ENCODE measurements at places on chromosomes 16 and 17.

DNA sequence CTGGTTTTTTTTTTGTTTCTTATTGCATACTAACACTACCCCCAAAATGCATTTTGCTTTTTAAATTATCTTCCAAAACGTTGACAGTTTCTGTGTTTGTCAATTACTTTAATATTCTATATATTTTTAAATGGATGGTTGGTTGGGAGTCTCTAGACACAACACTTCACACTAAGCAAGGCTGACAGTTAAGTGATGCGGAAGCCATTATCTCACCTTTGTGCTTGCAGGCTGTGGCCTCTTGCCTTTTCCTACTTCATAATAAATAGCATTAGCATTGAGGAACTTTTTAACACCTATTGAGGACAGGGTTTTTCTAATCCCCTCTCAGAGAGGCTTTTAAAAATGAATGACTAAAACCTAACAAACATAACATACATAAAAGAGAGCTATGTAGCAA lies 280.8 kb upstream of the TBX2 start:
- no peak for DNase-seq

- DNase-seq = no peak
These were observed 59.7 kb downstream of the RNF112 start for GRCh38 chr17:19470530-19471261.

- DNase-seq = peak; percentile 60
These were observed 858 bp upstream of the ASPSCR1 start for GRCh38 chr17:81976332-81977210.

GRCh38 chr16:1390239-1390779 lies 24.2 kb downstream of the UNKL start:
- no peak for DNase-seq

DNA sequence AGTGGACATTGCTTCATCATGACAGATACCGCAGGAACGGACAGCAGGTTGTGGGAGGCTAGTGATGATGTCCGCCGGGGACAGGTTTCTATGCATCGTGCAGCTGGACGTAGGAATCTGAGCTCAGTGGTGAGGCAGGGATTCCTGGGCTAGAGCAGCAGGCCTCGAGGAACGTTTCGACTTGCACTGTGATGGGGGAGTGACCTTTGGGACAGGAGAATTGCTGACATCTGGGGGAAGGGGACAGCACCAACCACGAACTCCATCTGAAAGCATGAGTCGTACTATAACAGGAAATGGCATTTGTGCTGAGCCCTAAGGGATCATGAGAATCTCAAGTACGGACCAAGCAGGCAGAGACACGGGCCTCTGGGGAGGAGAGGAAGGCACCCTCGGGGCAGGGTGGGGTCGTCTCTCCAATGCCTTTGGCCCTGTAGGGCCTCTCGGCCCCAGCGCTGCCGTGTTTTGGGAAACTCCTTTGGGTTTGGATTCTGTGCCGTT lies 65.8 kb upstream of the ENDOV start:
- no peak for DNase-seq

- DNase-seq = no peak
These were observed 62.9 kb downstream of the ADCY9 start for GRCh38 chr16:4053301-4053845.

- DNase-seq = peak; percentile 79
These were observed 4.2 kb upstream of the MXRA7 start for GRCh38 chr17:76714822-76715495.

DNA sequence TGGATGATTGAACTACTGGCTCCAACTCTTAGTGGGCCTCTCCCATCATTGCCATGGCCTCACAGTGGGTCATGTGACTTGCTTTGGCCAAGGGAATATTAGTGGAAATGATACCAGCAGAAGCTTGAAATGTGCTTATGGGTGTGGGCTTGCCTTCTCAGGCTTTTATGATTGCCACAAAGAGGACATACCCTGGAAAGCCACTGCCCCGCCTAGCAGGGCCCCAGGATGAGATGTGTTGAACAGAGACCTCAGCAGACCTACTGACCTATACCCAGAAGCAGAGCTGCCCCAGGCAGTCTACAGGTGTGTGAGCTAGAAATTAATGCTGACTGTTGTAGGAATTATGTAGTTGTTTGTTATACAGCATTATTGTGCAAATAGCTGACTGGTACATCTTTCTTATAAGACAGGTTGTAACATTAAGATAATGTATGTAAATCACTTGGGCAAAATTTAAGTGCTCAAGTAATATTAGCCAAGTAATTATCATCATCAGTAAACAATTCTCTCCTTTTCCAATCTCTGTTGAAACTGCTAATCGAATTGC lies 67.8 kb upstream of the CDH5 start:
- DNase-seq = no peak

- DNase-seq = no peak
These were observed 53.1 kb downstream of the METRNL start for GRCh38 chr17:83132251-83133081.

DNA sequence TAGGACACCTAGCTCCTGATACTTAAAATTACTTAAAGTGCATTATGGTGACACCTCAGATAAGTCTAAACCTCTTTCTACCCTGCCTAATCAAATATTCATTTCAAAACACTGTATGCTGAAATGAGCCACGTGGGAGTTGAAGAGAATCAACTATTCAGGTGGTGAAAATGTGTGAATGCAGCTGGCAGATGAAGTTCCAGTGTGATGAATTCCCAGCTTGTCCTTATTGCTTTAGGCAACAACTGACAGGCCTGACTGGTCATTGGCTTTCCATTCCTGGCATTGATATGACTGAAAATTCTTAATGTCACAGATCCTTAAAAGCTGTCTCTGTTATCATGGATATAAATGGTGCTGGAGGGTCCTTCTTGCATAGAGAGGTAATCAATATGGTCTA lies 301.9 kb upstream of the TBX2 start:
- DNase-seq = no peak

DNA sequence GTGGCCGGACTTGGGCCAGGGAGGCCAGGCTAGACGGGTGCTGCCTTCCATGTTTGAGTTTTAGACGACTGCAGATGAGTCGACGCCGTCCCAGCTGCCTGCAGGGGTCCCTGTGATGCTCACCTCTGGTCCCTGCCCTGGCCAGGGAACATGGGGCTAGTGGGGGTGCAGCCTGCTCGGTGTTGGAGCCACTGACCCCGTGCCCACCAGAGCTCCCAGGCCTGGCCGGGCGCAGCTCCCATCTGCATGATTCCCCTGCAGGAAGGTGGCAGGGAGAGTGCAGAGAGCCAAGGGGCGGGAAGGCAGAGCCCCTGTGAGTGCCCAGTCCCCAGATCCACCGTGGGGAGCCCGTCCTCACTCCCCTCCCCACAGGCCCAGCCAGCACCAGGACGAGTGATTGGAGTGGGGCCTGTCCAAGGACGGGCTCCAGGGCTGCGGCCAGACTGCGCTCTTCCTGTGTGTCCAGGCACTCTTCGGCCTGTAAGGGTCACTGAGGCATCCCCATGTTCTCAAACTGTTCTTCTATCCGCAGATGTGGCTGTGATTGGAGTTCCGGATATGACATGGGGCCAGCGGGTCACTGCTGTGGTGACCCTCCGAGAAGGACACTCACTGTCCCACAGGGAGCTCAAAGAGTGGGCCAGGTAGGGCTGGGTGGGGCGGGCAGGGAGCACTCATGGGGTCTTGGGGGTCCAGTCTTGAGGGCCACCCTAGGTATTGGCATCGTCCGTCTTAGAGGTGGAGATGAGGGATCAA lies 26.0 kb upstream of the CDH15 start:
- no peak for DNase-seq

GRCh38 chr17:37490022-37490587 lies 414 bp downstream of the DUSP14 start:
- peak; percentile 89 for DNase-seq

- DNase-seq = no peak
These were observed 37.2 kb downstream of the LMF1 start for GRCh38 chr16:933581-933980.

DNA sequence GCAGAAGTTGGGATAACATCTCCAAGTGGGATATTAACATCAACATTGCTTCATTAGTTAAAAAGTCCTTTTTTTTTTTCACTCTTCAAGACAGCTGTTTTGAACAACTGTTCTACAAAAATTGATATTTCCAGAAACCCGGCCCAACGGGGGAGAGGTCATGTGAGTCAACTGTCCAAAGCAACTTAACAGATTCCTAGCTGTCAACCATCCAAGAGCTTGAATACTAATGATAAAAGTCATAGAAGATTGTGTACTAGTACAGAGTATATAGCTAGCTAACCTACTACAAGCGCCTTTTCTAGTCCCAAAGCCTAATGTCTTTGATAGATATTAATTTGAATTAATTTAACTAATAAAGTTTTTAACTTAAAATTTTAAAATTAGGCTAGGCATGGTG lies 172.0 kb downstream of the CYB561 start:
- DNase-seq = no peak

- no peak for DNase-seq
These were observed 69.9 kb downstream of the AKAP1 start for GRCh38 chr17:57154921-57155320.

GRCh38 chr17:70098030-70098429 lies 23.0 kb downstream of the KCNJ16 start:
- no peak for DNase-seq

DNA sequence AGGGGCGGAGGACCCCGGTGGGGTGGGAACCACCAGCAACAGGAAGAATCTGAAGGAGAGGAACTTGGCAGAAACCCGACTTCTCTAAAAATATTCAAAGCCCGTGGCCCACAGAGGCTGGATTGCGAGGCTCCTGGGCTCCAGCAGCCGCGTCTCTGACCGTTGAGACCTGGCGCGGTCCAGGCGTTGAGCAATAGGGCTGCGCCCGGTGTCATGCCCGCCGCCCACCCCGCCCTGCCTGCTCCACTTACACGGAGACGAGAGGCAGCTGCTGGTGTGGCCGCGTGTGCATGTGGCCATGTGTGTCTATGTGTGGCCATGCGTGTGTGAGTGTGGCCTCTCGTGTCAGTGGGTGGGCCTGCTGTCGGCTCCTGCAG lies 83.6 kb downstream of the IRF8 start:
- DNase-seq = no peak

DNA sequence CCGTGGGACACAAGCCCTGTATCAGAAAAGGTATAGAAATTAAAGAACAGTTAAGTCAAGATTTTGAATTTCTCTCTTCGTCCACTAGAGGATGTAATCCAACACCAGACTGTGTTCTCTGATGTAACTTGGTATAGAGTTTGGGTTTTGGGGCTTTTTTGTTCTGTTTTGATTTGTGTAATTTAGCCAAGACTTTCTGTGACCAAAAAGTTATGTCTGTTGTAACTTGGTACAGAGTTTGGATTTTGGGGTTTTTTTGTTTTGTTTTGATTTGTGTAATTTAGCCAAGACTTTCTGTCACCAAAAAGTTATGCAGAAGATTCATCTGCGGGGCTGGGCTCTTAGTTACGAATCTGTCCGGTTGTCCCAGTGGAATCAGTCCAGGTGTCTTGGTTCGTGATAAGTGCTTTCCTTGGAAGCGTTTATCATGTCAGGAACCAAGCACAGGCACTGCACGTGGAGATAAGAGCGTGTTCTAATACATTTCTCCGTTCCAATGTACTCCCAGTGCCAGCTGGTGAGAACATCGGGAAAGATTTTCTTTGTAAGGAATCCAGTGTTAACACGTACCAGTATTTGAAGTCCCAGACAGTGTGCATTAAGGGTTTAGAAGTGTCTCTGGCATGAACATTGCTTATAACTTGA lies 44.1 kb upstream of the SEC14L1 start:
- no peak for DNase-seq

DNA sequence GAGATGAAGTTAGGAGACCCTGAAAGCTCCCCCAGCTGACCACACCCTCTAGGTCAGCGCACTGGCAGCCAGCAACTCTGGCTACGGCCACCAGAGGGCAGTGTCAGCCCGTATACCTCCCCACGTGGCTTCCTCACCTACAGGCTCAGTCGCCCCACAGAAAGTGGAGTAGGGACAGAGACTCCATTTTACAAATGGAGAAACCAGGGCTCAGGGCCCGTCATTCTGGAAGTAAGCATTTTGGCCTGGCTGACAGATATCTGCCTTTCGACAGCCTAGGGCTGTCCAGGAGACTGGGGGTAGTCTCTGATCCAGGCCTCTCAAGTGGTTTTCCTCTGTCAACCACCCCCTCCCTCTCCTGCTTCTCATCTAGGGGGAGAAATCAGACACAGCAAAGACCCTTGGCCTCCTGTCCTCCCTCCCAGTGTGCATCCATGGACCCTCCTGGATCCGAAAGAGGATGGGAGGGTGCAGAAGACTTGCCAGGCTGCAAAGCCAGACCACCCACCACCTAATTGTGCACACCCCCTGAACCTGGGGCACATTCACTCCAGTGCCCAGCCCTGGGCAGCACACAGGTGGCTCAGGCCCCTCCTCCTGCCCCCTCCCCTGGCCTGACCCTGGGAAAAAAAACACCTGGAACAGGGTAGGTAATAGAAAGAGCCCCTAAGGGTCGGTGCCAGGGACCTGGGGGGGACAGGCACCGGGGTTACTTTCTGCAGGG lies 3.8 kb upstream of the HAP1 start:
- DNase-seq = peak; percentile 89

DNA sequence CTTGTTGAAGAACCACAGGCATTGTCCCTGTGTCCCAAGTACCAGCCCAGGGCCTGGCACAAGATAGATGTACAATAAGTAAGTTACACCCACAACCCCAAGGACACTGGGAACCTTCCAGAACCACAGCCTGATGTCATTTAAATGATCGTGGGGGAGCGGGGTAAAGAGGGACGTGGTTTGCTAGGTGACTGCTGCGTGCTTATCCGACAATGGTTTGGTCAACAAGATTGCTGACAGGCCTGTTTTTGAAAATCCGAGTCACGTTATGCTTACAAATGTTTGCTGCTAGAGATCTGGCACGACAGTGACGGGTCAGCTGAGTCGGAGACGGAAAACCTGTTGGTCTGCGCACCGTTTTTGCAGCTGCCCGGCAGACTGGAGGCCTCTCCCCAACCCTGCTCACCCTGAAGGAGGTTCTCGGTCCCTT lies 22.8 kb downstream of the COTL1 start:
- peak; percentile 57 for DNase-seq

- peak; percentile 83 for DNase-seq
These were observed 8.5 kb downstream of the PRMT7 start for GRCh38 chr16:68319185-68319908.

- no peak for DNase-seq
These were observed 15.8 kb downstream of the HEATR3 start for GRCh38 chr16:50081428-50082018.

GRCh38 chr17:21029036-21029435 lies 13.8 kb downstream of the USP22 start:
- peak; percentile 70 for DNase-seq

DNA sequence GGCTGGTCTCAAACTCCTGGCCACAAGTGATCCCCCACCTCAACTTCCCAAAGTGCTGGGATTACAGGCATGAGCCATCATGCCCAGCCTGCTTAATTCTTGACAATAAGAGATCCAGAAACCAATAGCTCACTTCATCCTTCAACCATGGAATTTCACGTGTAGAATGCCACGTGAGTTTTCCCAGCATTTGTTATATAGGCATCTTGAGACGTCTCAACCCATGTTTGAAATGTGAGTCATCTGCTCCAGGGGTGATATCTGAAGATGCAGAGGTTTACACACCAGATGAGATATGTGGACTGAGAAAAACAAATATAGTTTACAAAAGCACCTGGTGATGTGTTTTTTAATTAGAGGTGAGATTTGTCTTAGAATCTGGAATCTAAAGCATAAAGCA lies 7.1 kb downstream of the TEKT3 start:
- DNase-seq = no peak

All from activated CD4-positive, alpha-beta memory T cell treated with anti-CD3 and anti-CD28 coated beads for 36 hours (primary cell).